SJSA1 (cell line): ENCODE measurements at places on chromosomes 3 and 15. TPM values are rescaled to one million over a fixed set of nuclear protein-coding genes. Genes with fewer than 3 reads are reported as not detected.

SETD2 gene
- total RNA-seq: 18.9 and 22.7 TPM in 2 replicates

C3orf20 gene
- total RNA-seq: not detected in 2 replicates

UACA gene
- total RNA-seq: 26.8 and 27.8 TPM in 2 replicates

GABRA5 gene
- total RNA-seq: not detected in 2 replicates

SST gene
- not detected in 2 replicates for total RNA-seq

NUP210 gene
- total RNA-seq: 0.05 TPM in 1 of 2 replicates, not detected in the other

CIP2A gene
- total RNA-seq: 56.1 and 57.0 TPM in 2 replicates

DNAJA4 gene
- 0.09 and 0.16 TPM in 2 replicates for total RNA-seq

SCG5 gene
- total RNA-seq: 0.87 TPM in 1 of 2 replicates, not detected in the other

HEXA gene
- total RNA-seq: 58.5 and 90.0 TPM in 2 replicates

TPRG1 gene
- 0.11 and 0.50 TPM in 2 replicates for total RNA-seq

CA12 gene
- total RNA-seq: 3.7 and 5.6 TPM in 2 replicates

MESP2 gene
- total RNA-seq: not detected in 2 replicates

- DNase-seq: no peak
Observed at GRCh38 chr15:85005319-85005718, 23.7 kb downstream of the PDE8A start.

DNA sequence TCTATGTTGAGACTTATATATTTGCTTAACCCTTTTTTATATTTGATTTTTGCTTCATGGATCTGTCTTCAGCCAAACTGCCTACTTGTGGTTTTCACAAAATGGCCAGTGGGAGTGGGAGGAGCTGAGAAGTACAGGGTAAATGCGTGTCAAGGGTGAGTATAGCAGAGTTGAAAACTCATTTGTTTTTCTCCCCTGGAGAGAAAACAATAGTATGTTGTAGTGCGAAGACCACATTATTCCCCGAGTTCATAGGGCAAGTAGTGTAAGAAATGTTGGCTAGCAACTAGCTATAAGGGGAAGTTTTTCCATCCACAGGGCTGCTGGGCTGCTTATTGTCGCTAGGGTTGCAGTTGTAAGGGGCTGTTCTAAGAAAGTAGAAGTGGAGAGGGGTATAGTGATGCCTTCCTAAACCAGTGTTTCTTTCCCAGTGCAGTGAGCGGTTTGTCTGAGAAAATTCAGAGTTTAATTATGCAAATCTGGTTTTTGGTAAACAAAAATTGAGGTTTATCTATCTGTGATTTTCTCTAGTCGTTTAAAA, 153.8 kb upstream of the AZI2 start:
- no peak for DNase-seq

- DNase-seq: no peak
Observed at GRCh38 chr3:124843047-124843446, 44.1 kb downstream of the ITGB5 start.

DNA sequence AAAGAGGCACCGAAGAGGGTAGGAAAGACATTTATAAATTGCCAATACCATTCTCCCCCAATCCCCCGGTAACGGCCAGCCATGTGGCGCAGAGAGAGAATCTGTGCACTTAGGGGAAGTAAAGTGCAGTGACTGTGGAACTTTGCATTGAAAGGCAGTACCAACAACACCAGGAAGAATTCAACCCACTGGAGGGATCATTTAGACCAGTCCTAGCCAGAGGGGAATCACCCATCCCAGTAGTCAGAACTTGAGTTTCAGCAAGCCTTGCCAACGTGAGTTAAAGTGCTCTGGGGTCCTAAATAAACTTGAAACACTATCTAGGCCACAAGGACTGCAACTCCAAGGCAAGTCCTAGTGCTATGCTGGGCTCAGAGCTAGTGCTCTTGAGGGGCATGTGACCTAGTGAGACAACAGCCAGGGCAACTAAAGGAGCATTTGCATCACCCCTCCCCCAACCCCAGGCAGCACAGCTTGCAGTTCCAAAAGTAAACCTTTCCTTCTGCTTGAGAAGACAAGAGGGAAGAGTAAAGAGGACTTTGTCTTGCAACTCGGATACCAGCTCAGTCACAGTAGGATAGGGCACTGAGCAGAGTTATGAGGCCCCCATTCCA, 15.0 kb downstream of the CEP70 start:
- DNase-seq: no peak

- no peak for DNase-seq
Observed at GRCh38 chr15:51403072-51403878, 61.8 kb downstream of the GLDN start.

- DNase-seq: no peak
Observed at GRCh38 chr3:1093217-1093616, 393 bp downstream of the CNTN6 start.

DNA sequence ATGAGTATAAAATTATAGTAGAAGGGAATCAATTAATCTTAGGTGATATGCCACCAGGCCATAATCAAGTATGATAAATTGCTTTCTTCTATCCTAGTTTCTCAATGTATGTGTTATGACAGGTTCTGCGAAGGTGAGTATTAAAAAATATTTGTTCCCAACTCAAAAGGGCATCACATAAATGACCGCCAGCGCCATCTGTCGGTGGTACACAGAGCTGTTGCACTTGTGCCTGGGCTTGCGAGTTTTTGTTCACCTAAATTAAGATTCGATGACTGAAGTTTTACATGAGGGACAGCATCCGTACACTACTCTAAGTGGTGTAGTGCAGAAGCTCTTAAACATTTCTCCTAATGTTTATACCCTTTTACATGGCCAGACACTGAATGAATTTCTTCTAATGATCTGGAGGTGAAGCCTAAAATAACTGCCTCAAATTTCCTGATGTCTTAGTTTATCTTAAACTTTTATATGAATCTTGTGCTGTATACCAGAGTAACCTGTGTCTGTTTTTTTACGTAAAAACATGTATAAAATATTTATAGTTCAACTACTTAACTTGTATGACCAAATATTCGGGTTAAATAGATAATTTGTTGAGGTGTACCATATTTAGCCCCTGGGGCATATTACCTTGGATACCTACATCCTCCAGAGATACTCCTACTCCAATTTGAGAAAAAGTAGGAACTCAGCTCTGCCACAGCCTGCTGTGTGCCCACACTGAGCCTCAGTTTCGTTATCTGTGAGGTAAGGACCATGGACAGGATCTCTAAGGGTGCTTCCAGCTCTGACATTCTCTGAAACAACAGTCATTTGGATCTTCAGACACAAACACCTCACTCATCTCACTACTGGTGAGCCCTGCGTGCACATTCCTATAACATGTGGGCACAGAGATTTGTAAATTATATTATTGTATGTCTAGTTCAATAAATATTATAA, 365.6 kb downstream of the MAGI1 start:
- peak; percentile 51 for DNase-seq

- no peak for DNase-seq
Observed at GRCh38 chr15:92115834-92116233, 262.3 kb downstream of the SLCO3A1 start.

DNA sequence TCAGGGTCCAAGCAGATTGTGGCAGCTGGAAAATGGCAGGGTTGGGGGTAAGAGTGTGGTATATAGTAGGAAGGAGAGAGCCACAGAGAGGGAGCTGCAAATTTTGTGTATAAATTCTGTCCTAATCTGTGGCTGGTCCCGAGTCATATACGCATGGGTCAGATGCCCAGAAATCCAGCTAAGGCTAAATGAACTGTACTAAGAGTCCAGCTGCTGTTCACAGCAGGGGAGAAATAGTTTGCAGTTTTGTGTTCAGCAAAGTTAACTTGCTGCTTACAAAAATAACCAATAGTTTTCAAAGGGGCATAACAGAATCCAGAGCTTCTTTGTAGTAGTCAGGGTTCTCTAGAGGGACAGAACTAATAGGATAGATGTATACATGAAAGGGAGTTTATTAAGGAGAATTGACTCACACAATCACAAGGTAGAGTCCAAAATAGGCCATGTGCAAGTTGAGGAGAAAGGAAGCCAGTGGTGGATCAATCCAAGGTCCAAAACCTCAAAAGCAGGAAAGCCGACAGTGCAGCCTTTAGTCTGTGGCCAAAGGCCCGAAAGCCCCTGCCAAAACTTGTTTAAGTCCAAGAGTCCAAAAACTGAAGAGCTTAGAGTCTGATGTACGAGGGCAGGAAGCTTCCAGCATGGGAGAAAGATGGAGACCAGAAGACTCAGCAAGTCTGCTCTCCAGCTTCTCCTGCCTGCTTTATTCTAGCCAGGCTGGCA, 146.1 kb upstream of the KBTBD8 start:
- no peak for DNase-seq

- DNase-seq: peak; percentile 47
Observed at GRCh38 chr3:71251156-71251775, 332.3 kb downstream of the FOXP1 start.

- DNase-seq: no peak
Observed at GRCh38 chr15:74136540-74136813, 6.1 kb downstream of the ISLR2 start.

DNA sequence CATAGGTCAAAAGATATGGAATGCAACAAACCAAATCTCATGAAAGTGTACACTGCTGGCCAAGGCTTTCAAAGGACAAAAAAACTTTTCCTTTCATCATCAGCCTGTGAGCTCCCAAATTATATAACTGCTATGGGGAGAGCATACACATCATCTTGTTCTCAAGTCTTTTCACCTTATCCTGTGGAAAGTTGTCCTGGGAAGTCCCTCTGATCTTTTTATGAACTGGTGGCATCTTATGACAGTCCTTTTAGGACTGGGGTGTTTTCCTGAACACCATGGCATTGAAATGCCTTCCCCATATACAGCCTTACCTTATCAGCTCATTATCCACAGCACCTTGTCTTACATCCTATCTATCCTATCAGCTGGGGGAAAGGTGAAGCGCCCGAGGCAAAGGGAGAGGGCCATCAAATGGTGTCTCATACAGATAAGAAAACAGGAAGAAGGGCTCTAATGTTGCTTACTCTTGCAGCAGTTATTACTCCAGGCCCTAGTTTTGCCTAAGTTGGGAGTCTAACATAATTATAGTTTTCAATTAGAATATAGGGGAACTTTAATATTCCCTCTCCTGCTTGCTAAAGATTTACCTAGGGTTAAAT, 61.5 kb upstream of the GOLIM4 start:
- no peak for DNase-seq

DNA sequence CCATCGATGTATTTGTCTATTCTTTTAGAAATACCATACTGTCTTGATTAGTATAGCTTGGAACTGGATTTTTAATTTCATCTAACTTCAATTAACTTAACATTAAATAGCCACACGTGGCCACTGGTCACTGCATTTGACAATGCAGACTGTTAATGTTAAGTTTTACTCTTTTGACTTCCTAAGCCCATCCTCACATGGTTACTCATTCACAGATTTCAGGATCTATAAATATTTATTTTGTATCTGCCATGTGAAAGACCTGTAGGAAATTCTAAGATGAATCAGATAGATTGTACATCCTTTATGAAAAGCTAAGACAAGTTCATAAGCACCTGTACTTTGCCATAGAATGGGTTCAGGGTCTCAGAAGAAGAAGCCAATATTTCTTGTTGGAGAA, 8.3 kb upstream of the RORA start:
- DNase-seq: no peak

DNA sequence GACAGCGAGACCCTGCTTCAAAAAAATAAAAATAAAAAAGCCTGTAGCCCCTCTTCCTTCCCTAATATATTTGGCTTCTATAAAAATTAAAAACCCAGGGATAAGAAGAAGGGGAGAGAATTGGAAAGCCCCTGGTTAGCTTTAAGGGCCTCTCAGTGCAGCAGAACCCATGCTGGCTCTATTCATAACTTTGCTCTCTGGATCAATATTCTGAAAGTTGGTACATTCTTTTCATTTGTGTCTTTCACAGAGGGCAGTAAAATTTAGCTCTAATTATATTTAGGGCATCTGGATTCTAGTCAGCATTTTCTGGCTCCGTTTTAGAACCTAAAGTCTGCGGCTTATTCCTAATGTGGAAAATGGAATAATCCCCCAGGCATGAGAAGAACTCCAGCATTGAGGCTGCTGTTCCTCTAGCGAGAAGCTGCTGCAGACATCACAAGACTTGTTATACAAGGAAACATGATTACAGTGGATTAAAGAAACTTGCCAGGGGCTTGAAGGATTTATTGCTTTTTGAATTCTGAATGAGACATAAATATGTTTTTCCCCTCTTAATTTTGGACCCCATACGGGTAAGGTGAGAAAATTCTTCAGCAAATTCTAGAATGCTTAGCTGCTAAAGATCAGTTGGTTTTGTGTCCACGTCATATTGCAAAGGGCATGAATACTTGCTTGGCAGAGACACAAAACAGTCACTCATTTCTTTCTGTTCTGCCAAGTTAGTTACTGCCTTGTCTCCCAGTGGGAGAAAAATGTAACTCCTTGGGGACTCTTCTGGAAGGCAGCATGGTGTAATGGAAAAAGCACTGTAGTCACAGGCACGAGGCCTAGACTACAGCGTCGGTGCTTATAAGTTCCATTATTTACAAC, 177.7 kb downstream of the VGLL4 start:
- DNase-seq: no peak

DNA sequence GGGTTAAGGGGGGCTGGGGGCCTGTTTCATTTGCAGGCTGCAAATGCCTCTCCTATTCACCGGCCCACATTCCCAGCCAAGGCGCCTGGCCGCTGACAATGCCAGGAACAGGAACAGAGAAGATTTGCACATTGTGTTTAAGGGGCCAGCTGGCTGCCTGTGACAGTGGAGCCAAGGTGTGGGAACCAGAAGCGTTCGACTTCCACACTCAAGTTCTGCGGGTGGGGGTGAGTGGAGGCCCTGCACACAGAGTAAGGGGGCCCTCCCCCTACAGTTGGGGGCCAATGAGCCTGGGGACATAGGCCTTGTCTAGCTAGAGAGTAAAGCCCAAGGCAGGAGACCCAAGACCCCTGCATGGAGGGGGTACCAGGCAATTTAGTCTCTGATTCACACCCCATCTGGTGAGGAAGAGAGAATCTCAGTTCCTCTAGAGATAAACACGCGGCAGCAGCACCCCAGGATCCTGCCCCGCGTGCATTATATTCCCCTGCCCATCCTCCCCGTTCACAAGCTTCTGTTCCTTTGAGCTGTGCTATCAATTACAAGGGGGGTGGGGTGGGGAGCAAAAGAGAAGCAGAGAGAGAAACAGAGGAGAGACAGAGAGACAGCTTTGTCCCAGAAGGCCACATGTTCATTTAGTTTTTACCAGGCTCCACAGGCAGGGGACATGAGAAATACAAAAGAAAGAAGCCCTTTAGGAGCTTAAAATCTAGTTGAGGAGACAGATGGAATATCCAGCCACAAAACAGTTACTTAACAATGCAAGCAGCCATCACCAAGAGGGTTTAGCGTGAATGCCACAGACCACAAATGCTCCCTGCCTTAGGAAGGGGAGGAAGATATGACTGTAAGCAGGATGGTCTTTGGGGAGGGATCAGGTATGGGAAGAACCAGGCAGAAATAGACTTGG, 9.2 kb downstream of the IGDCC3 start:
- no peak for DNase-seq

DNA sequence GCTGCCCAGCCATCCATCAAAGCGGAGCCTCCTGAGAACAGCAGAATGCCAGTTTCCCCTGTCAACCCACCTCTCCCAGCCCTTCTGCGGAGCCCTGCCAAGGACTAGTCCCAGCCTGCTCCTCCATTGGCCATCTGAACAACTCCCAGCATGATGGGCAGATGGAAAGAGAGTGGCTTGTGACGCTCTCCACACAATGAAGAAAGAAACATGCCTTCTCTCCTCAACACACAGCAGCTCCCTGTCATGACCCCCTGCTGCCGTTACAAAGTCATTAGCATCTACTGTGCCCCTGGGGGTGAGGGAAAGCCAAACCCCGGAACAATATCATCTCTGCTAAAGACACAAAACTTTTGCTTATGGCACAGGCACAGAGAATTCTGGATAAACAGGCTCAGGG, 33.6 kb downstream of the MECOM start:
- no peak for DNase-seq

- DNase-seq: no peak
Observed at GRCh38 chr3:19074257-19074900, 73.9 kb upstream of the KCNH8 start.

GRCh38 chr15:91393186-91393585, 293.1 kb downstream of the SV2B start:
- DNase-seq: no peak

GRCh38 chr3:54198556-54198955, 76.2 kb downstream of the CACNA2D3 start:
- DNase-seq: no peak
